Left colon (tissue), 2 donors: ENCODE measurements at places on chromosomes 16 and 17. TPM values are rescaled to one million over a fixed set of nuclear protein-coding genes. Genes with fewer than 3 reads are reported as not detected.

DNA sequence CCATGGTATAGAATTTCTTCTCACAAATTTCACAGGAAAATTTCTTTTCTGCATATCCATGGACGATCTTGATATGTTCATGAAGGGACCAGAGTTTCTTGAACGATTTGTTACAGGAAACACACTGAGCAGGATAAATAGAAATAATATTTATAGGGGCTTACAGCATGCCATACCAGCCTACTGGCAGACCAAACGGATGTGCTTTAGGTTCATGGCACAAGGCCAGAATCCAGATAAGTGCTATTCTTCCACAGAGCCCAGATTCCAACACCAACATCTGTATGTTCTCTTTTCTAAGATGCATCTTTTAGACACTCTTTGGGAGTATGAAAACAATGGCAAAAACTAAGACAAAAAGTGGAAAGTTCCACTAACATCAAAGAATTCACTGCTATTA lies 49.3 kb downstream of the ZNF652 start:
- DNase-seq: no peak

DNA sequence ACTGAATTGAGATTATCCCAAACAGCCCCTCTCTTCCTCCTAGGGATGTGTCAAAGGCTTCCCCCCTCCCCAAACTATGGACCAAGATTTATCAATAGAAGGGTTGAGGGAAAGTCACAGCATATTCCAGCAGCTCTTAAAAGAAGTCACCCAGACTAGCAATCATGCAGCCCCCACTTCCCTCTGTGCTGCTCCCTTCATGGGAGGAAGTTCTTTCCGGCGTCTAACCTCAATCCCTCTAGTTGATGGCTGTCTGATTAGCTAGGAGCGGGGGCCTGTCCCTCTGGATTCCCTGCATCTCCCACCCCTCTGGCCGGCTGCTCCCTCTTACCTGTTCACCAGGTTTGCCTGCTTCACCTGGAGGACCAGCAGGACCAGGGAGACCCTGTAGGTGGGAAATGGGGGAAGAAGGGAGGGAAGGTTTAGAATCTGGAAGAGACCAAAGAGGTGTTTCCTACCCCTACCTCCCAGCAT lies 9.2 kb downstream of the COL1A1 start:
- DNase-seq: no peak

DNA sequence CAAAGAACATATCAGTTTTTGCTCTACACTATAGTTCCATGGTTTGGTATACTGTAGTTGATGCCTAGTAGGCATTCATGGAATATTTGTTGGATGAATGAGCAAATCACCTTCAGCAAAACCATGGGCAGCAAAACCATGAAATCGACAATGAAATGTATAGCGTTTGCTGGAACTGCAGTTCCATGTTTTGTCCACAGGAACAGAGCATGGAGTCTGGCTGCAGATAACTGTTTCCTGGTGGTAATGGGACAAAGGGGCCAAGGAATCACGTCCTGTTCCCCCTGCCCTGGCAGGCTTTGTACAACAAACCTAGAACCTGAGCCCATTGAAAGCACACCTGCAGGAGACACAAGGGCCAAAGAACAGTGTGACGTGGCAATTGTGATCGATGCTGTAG lies 101.1 kb downstream of the USP31 start:
- DNase-seq: no peak

DNA sequence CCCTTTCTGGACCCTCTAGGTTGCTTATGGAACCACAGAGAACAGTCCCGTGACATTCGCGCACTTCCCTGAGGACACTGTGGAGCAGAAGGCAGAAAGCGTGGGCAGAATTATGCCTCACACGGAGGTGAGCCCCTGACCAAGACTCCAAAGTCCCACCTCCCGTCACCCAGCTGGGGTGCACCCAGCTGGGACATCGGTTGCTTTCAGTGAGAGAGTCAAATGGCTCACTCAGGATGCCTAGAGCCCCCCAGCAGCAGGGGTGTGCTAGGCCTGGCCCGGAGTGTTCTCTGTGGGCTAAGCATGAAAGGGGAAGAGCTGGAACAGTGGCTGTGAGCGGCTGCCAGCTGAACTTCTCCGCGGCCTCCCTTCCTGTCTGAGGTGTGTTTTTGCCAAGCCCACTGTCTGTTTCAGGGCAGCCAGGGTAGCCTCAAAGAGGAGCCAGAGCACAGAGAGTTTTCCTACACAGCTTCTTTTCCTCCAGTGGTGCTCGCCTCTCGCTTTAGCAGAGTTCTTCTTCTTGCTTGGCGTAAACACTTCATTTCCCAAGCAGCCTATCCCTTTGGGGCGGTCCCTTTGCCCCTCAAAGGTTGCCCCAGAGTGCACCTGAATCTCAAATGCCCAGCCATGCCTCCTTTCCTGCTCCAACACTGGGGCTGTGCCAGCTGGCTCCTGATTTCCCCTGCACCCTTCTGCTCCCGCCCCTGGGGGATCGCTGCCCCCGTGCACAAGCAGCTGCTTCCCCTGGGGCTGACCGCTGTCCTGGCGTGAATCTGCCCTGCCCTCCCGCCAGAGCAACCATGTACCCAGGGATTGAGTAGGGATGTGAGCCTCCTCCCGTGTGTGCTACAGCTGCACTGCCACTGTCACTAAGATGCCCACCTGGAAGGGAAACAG lies 2.6 kb upstream of the CHAD start:
- DNase-seq: no peak

DNA sequence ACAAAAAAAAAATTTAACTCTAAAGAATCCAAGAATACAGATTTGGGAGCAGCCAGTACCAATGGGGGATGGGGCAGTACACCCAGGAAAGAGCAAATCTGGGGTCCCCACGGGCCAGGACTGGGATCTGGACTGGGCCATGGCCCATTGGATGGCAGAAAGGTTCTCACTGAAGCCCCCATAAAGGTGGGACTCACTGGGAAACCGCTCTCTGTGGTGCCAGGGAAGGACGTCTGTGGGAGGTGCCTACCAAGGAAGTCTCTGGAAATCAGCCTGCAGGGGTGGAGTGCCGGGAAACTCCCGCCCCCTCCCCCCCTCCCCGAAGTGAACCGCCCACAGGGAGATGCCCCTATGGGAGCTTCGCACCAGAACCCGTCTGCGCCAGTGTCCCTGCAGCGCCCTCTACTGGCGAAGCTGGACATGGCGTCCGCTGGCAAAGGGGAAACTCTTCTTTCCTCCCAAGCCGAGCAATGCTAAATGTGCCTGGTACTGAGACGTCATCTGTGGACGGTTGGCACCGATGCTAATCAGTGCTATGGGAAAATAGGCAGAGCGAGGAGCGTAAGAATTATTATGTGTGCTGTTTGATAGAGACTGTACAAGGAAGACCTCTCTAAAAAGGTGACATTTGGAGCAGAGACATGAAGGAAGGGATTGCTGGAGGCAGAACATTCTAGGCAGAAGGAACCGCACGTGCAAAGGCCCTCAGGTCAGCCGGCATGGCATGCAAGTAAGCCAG lies 671.1 kb downstream of the WWOX start:
- DNase-seq: peak; percentile 64

- DNase-seq: no peak
These were observed 340.8 kb downstream of the XYLT1 start for GRCh38 chr16:17129971-17130370.

DNA sequence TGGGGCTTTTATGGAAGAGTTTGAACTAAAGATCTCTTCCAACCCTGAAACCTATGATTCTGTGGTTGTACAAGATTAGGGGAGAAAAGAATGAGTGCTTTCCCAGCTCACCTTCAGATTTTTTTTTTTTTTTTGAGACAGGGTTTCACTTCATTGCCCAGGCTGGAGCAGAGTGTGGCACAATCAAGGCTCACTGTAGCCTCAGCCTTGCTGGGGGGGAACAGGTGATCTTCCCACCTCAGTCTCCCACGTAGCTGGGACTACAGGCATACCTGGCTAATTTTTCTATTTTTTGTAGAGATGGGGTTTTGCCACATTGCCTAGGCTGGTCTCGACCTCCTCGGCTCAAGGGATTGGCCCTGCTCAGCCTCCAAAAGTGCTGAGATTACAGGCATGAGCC lies 21.8 kb upstream of the ITGB3 start:
- no peak for DNase-seq

NXPH3 gene
- total RNA-seq: 3.6 TPM

DNA sequence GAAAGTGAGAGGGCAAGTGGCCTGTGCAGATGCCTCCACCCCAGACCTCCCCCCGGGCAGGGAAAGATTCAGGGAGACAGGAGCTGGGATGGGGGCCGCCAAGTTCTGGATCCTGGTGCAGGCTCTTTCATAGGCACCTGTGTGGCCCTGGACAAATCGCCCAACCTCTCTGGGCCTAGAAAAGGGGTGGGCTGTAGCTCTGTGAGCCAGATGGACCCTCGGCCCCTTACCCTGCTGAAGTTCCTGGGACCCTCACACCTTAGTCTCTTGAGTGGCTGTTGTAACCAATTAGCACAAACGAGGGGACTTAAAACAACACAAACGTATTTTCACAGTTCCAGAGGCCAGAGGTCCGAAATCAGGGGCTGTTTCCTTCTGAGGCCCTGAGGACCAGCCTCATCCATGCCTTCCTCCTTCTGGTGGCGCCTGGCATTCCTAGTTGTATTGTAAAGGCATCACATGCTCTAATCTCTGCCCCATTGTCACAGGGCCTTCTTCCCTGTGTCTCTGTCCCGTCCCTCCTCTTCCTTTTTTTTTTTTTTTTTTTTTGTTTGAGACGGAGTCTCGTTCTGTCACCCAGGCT lies 352.6 kb downstream of the SEC14L1 start:
- no peak for DNase-seq

- DNase-seq: no peak
These were observed 11.0 kb upstream of the BBS2 start for GRCh38 chr16:56530872-56531271.

DNA sequence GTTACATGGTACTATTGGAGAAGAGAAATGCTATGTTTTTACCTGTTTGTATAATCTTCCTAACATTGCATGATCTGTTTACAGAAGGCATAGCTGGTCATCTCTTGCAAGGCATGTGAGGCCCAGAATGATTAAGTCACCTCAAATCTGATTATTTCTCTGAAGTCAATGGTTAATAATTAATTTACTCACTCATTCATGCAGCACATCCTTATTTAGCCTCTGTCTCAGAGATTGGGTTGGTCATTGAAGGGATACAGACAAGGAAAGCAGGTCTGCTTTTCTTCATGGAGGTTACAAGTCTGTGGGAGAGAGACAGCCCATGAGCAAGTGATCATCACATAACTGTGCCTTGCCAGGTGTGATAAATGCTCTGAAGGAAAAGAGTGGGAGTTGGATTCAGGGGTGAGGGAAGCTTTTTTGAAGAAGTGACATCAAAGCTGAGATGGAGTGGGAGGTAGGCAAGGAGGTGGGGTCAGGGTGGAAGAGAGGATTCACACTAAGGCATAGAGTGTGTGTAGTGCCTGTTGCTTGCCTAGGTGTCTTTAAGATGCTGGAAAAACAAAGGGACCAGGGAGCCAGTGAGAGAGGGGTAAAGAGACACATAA lies 16.3 kb upstream of the RBFOX1 start:
- no peak for DNase-seq

DNA sequence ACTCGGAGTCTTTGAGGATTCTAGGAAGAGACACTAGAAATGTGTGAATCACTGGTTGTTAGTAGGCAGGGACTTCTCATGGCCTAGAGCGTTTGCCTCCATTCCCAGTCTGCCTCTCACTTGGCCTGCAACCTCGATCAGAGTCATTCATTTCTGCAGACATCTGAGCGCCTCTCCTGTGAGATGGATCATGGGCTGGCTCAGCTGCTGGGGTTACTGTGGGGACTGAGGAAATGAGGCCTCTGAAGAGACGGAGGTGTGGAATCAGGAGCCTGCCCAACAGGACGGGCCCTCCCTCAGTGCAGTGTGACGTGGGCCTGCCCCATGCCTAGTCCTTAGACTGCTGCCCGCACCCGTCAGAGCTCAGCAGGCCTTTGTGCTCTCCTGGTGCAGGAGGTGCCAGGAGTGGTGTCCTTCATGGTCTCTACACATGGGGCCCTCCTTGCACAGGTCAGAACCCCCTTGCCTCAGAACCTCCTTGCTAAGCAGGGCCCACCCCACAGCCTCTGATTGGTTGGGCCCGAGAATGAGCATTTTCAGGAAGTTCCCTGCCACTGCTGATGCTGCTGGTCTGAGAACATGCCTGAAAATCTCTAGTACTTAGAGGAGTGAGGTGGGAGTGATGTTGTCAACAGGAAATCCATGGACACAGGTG lies 99.4 kb downstream of the NPIPB11 start:
- no peak for DNase-seq

- no peak for DNase-seq
These were observed 913 bp downstream of the CDIP1 start for GRCh38 chr16:4537376-4538343.

- DNase-seq: no peak
These were observed 329.2 kb downstream of the PMP22 start for GRCh38 chr17:14935845-14936485.

- DNase-seq: no peak
These were observed 157.2 kb upstream of the FOXF1 start for GRCh38 chr16:86353148-86353547.
